Frontal cortex (tissue), 4 donors: ENCODE measurements at places on chromosomes 3 and 15.

DNA sequence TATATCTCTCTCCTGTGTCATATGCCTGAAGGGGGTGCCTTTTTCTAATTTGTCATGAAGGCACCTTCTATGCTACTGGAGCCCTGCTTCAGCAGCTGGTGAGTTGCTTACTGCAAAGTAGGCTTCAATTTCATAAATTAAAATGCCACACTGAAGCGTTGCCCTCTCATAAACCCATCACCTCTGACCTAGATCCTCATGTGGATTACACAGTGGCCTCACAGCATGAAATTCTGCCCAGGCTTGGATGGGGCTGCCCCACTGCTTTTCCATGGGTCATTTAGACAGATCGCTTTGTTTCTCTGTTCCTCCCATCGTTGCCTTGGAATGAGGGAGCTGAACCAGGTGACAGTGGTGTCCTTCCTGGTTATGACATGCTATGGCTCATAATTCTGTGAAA, 131.2 kb downstream of the RPL22L1 start:
- no peak for DNase-seq

- no peak for DNase-seq
Measured at GRCh38 chr3:123459862-123460261, 11.0 kb upstream of the ADCY5 start.

DNA sequence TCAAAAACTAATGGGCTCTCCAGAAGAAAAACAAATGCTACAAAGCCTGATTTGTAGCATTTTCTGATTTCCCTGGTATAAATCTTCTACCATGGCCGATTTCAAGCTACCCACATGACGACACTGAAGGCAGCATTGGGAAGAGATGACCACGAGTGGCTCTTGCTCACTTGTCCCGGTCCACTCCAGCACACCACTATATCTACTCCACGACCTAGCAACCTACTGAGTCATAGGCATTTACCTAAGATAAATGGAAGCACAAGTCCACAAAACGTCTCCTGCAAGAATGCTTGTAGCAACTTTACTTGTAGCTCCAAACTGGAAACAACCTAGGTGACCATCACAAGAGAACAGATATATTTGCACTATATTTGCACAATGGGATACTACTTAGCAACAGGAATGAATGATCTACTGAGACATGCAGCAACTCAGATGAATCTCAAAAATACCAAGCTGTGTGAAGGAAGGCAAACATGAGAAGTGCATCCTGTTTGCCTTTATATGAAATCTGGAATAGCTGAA, 60.8 kb upstream of the HES1 start:
- no peak for DNase-seq

DNA sequence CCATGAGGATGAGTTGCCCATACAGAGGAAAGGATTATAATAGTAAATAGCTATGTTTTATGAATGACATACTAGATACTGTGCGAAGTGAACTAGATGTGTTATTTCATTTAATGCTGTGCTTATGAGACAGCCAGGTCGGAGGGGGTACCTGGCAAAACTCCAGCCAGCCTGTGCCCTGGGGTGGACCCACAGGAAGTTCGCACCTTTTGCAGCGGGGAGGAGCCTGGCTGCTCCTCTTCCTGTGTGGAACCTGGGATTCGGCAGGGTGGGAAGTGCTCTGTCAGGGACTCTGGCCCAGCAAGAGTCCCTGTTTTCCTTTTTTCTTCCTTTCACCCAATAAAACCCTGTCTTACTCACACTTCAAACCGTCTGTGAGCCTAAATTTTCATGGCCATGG, 452.2 kb downstream of the IL5RA start:
- no peak for DNase-seq

- DNase-seq, result no peak
Measured at GRCh38 chr3:106810300-106810875, 566.9 kb upstream of the CCDC54 start.

- no peak for DNase-seq
Measured at GRCh38 chr3:133890972-133891644, 4.6 kb downstream of the RAB6B start.

GRCh38 chr15:39285071-39285470, 295.8 kb upstream of the THBS1 start:
- DNase-seq, result no peak

DNA sequence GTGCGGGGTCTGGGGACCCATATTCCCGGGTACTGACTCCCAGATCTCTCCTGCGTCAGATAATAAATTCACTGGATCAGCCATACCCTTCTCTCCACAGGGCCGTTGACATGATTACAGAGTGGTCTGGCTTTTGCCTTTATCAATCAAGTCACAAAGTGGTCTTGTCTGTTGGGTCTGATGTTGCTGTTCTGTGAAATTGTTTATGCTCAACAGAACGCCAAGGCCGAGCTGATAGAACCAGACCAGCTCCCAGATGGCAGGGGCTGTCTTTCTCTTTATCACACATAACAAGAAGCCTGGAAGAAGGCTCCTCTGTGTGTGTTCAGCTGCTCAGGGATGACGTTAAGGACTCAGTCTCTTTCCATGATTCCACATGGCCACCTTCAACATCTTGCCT, 751 bp upstream of the DCLK3 start:
- no peak for DNase-seq

GRCh38 chr3:99774467-99774866, 43.2 kb upstream of the CMSS1 start:
- no peak for DNase-seq

- no peak for DNase-seq
Measured at GRCh38 chr3:48429960-48430707, at the start of gene PLXNB1. TSS of gene PLXNB1 (minus strand) at chr3:48430086. CDS start at chr3:48424611, 5,475 bp downstream.

DNA sequence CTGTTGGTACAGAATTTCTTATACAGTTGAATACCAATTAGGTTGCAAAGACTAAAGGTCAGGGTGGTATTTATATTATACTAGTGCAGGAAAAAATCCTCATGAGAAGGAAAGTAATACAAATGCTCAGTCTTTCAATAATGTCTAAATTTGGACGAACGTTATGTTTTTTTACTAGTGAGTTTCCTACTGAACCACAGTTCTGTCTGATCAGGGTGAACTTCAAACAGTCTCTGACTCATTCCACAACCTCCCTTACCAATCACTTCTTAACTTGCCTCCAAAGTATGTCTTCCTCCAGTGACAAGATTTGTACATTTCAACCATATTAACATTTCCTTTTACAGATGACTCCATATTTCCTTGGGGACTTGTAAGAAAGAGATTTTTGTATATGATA, 3.4 kb downstream of the TMEM212 start:
- no peak for DNase-seq

- no peak for DNase-seq
Measured at GRCh38 chr3:134328846-134329245, 45.4 kb downstream of the AMOTL2 start.
